CD8-positive, alpha-beta T cell (primary cell): ENCODE measurements at places on chromosomes 12 and 14.

GRCh38 chr12:131984334-131984733 is 34.6 kb downstream of the EP400 start:
- no peak for DNase-seq

DNA sequence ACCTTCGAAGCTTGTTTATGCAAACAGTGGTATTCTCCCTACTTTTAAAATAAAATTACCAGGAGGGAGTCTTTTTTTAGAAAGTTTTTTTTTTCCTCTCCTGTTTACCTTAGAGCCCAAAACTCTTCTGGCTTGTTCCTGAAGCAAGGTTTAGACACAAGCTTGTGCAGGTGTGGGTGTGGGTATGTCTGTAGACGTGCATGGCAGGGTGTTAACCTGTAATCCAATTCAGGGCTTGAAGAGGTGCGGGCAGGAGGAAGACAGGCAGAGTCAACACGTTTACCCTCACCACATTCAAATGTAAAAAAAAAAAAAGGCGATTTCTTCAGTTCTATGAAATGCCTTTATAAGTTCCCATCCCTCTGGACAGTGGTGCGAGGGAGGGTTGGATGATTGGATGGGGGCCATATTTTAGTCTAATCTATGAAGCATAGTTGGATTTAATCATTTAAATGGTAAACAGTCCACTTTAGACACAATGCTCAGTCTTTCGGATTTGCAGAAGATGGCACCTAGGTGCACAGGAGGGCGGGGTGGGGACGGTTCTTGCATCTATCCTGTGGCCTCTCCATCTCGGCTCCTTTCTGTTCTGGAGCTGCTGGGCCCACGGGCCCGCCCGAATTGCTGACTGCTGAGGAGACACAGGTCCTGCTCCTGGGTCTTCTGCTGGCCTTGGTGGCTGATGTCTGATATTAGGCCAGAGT is 982 bp upstream of the NINJ2 start:
- DNase-seq: no peak

GRCh38 chr14:94373708-94374107 is 14.7 kb downstream of the SERPINA1 start:
- DNase-seq: no peak

DNA sequence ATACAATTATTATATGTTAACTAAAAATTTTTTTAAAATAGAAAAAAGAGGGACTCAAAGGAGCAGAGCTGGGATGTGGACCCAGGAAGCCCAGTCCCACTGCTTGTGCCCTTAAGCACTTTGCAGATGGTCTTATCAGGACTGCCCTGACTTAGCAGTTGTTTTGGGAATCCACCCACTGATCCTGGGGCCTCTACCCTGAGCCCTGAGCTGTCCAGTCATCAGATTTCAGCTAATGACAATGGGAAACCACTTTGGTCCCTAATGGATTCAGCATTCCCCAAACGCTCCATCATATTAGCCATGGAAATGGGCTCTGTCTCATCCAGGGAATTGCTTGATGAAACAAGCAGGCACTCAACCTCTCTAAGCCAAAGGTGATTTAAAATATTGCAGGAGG is 22.5 kb upstream of the WSCD2 start:
- no peak for DNase-seq

DNA sequence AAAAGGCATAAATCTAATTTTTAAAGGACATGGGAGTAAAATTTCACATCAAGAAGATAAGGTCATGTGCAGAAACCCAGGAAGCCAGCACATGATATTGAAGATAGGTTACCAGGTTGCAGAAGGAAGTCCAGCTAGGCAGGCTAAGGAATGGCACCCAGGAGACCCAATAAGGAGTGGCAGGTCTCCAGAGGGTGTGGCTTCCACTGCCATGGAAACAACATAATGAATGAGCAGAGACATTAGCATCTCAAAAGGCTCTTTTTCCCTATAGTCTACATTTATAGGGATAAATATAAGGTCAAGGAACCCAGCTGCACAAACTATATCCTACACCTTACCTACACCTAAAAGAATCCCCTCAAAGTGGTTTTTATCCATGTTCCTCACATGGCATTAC is 275.9 kb downstream of the RPS29 start:
- DNase-seq: no peak

DNA sequence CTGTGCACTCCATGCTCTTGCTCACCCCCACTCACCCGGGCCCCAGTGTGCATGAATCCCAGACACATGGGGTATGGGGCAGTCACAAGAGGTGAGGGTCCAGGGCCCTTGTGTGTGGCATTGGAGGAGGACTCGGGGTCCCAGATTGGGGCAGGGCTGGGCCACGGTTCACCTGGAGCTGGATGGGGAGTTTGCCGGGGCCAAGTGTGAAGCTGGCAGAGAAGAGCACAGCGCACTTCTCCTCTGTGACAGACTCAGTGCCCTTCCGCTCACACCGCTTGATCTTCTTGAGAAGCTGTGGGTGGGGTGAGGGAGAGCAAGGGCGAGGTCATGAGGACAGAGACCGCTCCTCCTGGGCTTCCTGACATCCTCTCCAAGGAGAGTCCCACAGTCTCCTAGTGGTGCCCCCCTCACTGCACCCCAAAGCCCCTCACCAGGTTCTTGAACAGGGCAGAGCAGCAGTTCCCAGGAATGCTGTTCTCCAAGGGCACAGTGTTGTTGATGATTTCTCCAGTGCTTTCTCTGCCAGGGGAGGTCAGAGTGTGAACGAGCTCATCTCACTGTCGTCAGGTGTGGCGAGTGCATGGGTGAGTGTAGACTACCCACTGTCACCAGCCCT is 6.8 kb downstream of the STAT6 start:
- DNase-seq: no peak

DNA sequence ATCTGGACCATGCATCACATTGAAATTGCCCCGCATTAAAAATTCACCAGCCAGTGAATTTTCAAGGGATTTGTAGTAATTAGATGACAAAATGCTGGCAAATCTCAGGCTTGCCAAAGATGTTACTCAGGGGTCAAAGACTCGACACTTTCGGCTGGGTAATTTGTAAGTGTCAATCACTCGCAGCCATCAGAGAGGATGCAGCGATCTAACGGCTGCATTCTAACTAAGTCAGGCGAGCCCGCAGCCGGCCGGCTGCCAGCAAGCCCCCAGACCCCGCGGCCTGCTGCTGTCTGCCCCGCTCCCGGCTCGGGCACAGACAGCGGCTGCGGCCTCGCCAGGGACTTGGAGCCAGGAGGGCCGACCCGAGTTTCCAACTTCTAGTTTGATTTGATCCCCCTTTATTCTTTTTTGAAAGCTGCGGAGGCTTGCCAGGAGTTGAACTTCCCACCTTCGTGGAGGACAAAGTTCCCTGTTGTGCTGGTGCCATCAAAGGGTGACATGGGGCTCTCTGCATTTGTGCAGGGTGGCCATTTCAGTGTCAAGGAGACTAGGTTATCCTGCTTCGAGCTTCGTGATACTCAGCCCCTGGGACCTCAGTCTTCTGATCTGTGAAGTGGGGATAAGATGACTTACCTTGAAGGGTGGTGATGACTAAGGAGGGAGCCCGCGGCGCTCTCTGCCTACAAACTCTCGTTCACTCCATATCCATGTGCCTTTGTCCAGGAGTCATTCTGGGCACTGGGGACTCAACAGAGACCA is 169.9 kb downstream of the RBM19 start:
- DNase-seq: no peak

DNA sequence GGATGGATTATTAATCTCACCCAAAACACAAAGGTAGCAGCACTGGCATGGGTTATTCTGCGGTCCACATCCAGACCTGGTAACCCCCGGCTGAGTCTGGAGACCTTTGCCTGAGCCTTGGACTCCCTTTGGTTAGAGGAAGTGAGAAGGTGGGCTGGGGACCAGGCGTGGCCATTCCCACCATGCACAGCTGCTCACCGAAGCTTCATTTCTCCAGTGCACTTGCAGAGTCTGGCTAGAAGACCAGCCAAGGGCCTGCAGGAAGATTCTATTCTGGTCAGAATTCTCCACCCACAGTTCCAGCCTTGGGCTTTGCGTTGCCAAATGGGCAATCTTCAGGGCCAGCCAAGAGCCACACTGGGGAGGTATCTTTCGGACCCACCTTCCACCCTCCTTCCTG is 73.0 kb downstream of the LGMN start:
- DNase-seq: no peak

- no peak for DNase-seq
Measured at GRCh38 chr12:126558219-126558618, 1493.0 kb downstream of the AACS start.

GRCh38 chr12:53791735-53792326 is 40.1 kb upstream of the CISTR start:
- no peak for DNase-seq

- peak; percentile 56 for DNase-seq
Measured at GRCh38 chr14:75906680-75907280, 75.0 kb downstream of the TGFB3 start.

DNA sequence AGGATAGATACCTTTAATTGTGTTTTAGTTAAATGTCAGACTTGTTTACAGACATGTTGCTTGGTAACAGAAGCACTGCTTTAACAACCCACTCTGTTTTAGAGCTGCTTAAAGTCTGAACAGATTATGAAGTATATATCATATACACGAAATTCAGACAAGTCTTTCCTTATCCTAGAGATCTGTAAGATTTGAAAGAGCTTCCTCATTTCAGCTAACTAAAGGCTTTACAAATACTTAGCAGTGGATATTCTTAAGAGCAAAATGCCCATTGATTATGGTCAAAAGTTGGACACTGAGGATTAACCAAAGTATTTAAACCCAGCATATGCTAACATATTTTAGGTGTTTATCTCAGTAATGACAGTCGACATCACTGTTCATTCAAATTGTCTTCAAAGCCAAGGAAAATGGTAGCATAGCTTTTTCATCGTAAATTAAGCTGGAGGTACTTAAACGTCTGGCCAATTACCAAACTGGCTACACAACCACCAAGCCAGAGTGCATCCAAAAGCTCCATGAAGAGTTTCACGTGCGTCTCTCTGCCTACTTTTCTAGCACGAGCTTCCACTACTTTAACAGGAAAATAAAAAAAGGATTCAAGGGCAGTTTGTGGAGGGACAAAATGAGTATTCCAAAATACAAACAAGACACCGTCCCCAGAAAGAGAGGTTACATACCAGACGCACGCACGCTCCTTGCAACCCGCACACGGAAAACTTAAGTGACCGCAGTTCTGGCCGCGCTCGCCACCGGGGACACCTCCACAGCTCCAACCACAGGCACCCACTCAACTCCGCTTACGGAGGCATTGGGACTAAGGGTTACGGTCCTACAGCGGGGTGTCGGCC is 565 bp downstream of the CEP83 start:
- DNase-seq: peak; percentile 32

GRCh38 chr12:125533434-125534029 is 468.3 kb downstream of the AACS start:
- DNase-seq: no peak

DNA sequence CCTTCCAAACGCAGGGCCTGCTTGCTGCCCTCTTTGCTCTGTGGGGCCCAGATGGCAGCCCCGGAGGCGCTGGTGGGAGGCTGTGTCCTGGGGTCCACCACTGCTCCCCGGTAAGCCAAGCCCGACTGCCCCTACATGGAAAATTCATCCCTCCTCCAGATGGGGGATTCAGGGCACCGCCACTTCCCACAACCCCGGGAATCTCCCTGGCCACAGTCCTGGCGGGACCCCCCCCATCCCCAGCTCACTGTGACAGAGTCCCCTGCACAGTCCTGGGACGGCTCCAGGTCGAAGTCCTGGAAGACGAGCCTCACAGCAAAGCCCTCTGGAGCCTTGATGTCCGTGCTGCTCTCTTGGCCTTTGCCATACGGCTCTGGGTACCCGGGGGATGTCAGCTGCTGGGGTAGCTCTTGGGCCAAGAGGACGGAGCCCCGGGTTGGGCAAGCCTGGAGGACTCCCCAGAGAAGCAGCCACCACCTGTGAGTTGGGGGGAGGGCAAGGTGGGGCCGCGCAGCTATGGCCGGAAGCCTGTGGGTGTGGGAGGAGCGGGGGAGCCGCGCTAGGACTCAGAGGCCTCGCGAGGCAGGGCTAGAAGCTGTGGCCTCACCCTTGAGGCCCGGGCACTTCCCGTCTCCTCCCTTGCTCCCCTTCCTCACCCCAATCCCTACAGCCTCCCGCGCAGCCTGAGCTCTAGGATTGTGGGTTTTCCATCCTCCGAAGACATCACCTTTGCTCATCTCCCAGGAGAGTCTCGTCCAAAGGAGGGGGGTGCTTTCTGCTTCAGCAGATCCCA is 815 bp downstream of the C1RL start:
- peak; percentile 81 for DNase-seq
